ENCODE measurements at places on chromosomes 4 and X. TPM values are rescaled to one million over a fixed set of nuclear protein-coding genes. Genes with fewer than 3 reads are reported as not detected.

PRSS12 gene
- 8.9 TPM for polyA plus RNA-seq

IL13RA2 gene
- polyA plus RNA-seq, result 0.58 TPM

TNMD gene
- 2.5 TPM for polyA plus RNA-seq

RBM46 gene
- not detected for polyA plus RNA-seq

DGKK gene
- polyA plus RNA-seq, result 11.5 TPM

SLC2A9 gene
- 13.3 TPM for polyA plus RNA-seq

DNA sequence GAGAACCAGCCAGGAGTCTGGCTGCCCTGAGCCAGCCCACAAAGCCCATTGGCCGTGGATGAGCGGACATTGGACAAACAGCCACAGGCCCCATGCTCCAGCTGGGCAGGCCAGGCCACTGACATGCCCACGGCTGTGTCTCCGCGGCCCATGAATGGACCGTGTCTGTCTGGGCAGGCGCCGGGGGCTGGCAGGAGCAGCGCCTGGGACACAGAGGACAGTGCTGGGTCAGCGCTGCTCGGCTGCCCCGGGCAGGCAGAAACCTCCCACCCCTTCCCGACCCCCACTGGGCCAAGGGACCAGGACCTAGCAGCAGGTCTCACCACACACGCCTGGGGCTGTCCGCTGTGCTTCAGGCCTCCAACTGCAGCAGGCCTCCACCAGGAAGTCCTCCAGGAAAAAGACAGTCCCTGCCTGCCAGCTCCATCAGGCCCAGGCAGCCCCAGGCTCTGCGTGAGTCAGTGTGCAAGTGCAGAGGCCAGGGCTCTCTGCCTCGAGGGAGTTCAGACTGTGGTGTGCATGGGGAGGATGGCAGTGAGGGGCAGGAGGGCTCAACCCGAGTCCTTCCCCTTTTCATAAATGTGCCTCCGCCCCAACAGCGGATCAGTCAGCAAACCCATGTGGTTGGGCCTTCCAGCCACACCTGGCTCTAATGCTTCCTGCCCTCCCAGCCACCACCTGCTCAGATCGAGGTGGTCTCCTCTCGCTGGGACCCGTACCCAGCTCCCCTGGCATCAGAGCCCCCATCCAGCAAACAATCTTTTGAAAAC is 17.2 kb upstream of the FGFR3 start:
- no peak for DNase-seq

- DNase-seq, result no peak
These were observed 432.0 kb upstream of the FAM241A start for GRCh38 chr4:111713276-111713675.

DNA sequence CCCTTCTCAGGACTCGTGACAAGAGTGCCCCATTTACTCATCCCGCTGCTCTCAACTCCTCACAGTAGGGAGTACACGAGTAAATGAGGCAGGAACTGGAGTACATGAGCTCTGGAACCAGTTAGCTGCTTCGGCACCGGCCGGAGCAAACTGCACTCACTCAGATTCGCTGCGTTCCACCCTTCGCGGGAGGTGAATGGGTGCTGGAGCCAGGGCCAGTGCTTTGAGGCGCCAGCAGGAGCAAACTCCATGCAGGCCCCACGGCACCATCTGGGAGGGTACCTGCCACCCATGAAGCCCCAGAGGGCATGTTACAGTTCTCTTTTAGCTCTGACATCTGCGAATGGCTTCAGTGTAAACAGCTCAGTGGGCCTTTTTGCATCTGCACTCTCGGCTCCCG is 315.5 kb upstream of the GK2 start:
- no peak for DNase-seq

- DNase-seq, result no peak
These were observed 7.8 kb downstream of the PNCK start for GRCh38 chrX:153665726-153666306.
